ENCODE measurements at places on chromosomes 2 and 18. TPM values are rescaled to one million over a fixed set of nuclear protein-coding genes. Genes with fewer than 3 reads are reported as not detected.

RRM2 gene
- 33.6 TPM for total RNA-seq

DNA sequence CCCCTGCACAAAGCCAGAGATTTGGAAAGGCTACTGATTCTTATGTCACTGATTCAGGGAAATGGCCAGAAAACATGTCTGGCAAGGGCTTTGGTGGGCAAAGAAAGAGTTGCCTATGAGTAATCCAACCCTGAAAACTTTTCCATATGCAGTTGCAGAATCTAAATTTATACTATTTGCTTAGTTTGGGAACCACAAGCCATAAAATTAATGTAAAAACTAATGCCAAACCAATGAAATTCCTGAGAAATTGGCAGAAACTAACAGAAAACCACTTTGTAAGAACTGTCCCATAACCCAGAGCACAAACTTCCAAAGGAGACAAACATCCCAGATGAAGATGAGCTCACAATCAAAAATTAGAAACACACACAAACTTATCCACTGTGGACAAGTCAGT, 48.8 kb downstream of the TCF4 start:
- DNase-seq = no peak

DNA sequence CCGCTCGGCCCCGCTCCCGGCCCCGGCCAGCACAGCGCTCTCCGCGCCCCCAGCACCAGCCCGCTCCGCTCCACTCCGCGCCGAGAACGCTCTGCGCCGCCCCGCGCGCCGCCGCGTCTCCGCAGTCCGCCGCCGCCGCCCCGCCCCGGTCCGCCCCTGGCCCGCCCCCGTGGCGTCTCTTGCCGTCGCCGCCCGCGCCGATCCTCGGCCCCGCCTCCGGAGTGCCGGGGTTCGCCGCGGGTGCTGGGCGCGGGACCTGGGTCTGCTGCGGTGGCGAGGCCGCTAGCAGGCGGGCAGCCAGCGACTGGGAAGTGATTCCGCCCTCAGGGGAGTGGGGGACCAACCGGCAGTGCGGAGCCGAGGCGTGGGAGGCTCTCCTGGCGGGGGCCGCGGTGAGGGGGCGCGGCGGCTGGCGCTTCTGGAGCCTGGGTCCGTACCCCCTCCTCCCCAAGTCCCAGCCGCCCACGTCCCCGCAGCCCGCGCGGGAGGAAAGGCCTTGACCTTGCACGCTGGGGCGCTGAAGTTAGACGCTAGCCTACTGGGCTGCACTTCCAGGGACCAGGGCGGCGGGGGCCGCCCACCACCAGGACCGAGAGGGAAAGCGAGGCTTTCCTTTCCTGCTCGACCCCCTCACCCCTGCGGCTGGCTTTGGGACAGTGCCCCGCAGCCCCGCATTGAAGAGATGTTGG, at the start of gene HS6ST1:
HS6ST1 (minus strand) TSS at position 93 of the 689 bp plus-strand sequence. CDS start 305 bp downstream, outside the sequence.
- DNase-seq = peak; percentile 94

DNA sequence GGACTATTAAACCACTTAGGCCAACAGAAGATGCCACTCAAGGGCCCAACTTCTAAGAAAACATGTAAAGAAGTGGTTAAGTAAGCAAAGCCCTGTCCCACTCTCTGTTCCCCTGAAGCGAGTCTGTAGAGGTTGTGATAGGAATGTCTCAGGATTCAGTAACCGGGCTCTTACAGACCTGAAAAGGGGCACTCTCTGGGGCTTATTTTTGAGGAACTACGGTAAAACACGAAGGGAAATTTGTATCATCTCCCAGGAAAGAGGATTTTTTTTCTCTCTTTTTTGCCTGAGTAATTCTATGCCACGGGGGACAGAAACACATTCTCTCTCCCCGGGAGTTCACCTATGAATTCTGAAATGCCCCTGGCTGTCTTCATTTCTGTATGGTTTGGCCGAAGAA, 77.4 kb downstream of the VIT start:
- no peak for DNase-seq
